ENCODE measurements at places on chromosomes 1 and 21. TPM values are rescaled to one million over a fixed set of nuclear protein-coding genes. Genes with fewer than 3 reads are reported as not detected.

- no peak for DNase-seq
Observed at GRCh38 chr1:37795340-37796125, 1.9 kb downstream of the MANEAL start.

DNA sequence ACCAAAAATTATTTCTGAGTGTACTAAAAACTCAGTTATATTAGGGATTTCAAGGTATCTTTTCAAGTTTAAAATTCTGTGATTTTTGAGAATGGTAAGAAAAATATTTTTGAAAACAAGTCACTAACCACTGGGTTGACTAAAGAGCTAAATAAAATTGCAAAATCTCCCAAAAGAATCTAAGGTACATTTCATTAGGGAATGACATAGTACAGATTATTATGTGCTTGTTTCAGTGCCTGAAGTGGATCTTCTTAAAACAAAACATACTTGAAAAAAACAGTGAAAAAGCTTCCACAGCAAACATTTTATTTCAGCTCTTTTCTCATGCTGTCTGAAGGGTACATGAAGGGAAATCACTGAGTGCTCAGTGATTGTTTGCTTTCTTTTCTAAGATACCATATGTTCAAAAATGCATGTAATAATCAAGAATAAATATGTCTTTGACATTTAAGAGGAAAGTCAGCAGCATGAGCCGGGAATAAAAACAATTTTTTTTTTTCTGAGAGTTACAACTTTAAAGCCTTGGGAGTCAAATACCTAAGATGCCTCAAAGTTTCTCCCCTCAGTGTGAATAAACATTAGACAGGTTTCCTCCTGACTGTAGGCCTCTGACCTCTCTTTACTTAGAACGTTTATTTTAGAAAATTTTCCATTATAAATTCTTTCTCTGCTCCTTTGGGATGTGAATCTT, 200.7 kb downstream of the KCNT2 start:
- DNase-seq: no peak

DNA sequence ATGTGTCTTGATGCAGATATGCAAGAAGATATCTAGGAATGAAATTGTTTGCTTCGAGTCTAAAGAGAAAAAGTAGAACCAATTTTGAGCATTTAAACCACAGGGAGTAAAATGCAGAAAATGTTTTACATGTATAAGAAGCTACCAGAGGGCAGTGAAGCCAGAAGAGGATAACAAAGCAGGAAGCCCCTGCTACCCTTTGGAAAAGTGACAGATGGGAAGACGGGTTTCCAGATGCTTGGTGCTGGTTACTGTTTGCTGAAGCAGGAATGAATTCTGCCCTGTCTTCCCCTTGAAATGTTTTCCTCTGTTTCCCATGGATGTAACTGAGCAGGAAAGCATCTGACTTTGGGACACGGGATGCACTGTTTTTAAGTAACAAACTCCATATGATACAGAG, 822.2 kb downstream of the MRPL39 start:
- DNase-seq: no peak

GRCh38 chr1:225464851-225465792, 37.3 kb upstream of the LBR start:
- no peak for DNase-seq

GRCh38 chr1:47187926-47188250, 1.9 kb downstream of the PDZK1IP1 start:
- no peak for DNase-seq

- no peak for DNase-seq
Observed at GRCh38 chr1:36846357-36846756, 188.0 kb downstream of the GRIK3 start.

DNA sequence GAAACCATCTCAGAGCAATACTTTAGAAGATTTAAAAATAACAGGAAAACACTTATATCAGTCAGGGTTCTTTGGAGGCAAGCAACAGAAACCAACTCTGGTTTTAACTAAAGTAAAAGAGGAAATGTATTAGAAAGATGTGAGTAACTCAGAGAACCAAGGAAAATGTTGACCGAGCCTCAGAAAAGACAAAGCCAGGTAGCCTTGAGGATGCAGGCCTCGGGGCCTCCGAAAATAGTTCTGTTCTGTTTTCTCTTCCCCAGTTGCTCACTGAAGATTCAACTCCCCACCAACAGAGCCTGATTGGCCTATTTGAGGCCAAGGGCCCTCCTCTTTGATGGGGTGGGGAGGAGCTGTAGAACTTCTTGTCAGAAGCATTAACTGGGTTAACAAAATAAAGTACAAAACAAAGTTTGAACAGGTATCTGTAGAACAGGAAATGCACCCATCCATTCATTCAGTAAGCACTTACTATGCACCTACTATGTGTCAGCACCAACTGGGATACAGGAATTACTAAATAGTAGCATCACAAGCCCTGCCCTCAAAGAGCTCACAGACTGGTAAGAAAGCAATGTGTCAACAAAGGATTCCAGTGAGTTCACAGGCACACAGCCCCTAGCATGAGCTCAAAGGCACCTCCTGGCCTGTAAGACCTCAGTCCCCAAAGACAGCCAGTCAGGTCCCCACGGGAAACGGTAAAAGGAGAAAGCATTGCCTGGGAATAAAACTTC, 12.6 kb downstream of the SLAMF8 start:
- no peak for DNase-seq

DNA sequence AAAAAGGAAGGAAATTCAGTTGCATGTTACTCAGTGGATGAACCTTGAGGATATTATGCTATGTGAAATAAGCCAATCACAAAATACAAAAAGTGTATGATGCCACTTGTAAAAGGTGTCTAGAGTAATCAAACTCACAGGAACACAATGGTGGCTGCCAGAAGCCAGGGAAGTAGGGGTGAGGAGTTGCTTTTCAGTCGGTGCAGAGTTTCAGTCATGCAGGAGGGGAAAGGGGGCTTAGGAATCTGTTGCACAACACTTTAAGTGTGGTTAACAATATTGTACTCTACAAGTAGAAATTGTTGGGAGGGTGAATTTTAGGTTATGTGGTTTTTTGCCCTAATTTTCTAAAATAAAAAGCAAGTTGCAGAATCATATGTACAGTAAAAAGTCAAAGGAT, 184.2 kb upstream of the RAB4A start:
- DNase-seq: no peak

The BMP8B gene
- not detected for total RNA-seq

The AMY2A gene
- not detected for total RNA-seq

GRCh38 chr1:116654351-116654750, 13.2 kb downstream of the IGSF3 start:
- no peak for DNase-seq

The FABP3 gene
- not detected for total RNA-seq

GRCh38 chr1:232046451-232047306, 420.1 kb downstream of the DISC1 start:
- no peak for DNase-seq

DNA sequence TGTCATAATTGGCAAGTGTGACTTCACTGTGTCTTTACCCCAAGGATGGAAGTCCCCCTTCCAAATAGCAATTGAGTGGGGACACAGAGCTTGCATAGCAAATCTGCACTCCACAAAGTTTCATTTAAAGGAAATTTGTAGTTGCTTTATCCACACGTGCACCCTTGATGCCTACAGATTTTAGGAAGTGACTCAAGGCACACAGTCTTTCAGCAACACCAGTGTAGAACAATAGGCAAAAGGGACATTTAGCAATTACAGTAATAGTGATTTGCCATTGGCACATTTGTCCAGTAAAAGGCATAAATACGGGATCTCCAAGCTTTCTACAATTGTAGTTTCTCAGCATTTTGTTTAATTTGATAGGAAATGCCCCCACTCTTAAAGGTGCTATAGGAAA, 43.4 kb upstream of the KAZN start:
- DNase-seq: no peak

- DNase-seq: no peak
Observed at GRCh38 chr1:229363723-229364122, 20.9 kb upstream of the CCSAP start.

DNA sequence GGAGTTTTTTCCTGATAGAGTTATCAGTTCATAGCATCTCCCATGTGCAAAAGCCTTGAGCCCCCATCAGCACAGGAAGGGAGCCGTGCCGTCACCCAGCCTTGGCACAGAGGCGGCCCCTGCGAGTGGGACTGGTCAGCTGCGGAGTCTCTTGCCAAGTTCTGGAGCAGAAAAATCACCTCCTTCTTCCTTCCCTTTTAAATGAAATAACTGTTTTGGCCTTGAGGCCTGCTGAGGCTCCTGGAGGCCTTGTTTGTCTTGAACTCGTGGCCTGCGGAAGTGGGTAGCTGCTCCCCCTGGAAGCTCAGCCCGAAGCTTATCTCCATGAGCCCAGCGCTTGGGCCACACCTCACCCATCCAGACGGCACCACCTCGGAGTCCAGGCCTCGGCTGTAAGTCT, 145.7 kb upstream of the TMEM51 start:
- no peak for DNase-seq

The HSF2BP gene
- 1.7 TPM for total RNA-seq

The PLXNA2 gene
- 142 TPM for total RNA-seq

The LRRC7 gene
- not detected for total RNA-seq

DNA sequence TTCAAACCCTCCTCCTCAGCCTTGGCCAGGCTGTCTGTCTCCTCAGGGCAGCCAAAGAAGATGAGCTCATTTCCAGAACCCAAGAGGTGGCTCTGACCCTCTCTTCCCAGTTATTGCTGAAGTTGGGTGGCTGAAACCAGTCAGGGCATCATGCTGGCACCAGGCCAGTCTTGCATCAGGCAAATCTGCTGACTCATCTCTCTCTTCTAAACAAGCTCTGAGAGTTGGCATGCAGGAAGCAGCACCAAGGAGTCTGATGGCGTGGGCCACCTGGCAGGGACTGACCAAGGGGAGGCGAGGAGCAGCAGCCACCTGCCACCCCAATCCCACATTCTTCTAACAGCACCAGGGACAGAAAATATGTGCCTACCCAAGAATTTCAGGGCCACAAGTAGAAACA, 104.8 kb upstream of the ATP1A1 start:
- DNase-seq: no peak

DNA sequence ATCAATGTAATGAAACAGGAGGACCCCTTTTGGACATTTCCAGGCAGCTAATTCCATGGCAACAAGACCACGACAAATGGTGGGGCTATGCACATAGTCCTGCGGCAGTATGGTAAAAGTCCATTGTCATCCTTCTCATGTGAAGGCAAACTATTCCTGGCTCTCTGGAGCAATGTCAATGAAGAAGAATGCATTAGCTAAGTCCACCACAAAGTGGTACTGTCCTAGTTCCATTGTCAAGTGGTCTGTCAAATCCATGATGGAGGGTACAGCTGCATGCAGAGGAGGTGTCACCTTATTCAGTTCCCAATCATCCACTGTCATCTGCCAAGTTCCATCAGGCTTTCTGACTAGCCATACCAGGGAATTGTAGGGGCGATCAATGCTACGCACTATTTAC, 110.1 kb downstream of the GDAP2 start:
- DNase-seq: no peak

The ACOT11 gene
- 0.93 TPM for total RNA-seq

The ARMH1 gene
- not detected for total RNA-seq

The NLRP3 gene
- total RNA-seq: 1.0 TPM

DNA sequence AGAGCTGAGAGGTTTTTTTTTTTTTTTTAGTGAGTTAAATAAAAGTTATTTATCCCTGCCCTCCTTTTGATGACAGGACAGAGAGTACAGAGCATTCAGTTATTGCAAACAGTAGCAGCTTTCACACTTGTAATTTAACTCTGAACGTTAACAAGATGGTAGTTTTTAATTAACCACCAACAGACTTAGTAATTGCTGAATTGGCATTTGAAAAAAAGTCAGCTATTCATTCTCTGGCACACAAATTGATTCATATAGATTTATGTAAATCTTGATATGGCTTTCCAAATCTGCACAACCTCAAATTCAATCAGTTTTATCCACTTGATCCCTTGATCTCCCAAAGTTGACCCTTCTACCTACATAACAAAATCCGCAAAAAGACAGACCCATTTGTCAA, 918 bp downstream of the LEMD1 start:
- no peak for DNase-seq

- peak; percentile 60 for DNase-seq
Observed at GRCh38 chr1:231590453-231591198, 36.0 kb upstream of the DISC1 start.

The TEDDM1 gene
- total RNA-seq: not detected

DNA sequence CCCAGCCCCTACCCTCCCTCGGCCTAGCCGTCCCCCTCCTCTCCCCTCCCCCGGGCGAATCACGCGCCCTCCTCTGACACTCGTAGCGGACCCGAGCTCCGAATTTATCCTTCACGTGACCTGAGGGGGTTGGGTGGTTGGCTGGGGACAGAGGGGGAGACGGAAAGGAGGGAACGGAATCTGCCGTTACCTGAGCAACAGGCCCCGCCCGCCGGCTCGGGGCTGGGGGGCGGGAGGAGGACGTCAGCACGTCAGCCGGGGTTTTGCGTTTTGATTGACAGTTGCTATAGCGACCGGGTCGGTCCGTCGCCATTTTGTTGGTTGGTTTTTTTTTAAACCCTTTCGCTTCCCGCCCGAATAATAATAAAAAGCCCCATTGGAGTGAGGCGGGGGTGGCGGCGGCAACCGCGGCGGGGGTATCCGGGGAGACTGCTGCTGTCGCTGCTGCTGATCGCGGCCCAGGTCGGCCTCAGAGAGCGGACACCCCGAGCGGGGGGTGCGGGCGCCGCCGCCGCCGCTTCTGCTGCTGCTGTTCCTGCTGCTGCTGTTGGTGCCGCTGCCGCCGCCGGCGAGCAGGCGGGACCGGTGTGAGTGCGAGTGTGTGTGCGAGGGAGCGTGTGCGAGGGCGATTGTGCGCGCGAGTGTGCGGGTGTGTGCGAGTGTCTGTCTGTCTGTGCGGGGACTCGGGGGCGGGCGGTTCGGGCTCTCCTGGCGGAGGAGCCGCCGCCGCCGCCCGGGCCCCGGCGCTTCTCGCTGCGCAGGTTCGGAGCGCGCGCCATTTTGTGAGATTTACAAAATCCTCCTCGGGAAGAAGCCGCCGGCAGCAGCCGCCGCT, at the start of gene DYRK1A:
DYRK1A (plus strand) TSS at position 292 of the 835 bp plus-strand sequence. CDS start 53,602 bp downstream, outside the sequence.
- DNase-seq: peak; percentile 92

DNA sequence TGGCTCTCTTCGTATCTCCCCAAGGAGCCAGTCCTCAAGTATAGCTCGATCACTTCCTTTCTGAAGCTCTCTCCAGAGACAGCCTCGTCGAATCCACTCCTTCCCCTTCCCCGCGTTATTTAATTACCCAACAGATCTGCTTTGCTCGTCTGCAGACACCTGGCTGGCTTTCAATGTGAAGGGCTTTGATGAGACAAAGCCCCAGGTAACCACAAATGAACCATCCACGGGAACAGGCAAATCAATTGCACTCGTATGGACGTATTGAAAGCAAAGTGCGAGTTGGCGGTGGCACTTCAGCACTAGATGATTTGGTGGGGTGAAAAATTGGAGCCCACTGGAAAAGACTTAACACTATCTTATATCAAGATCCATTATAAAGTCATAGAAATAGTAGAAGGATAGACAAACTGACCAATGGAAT, 364 bp upstream of the BCAR3 start:
- DNase-seq: no peak

The DCST2 gene
- 0.12 TPM for total RNA-seq
